ENCODE measurements at places on chromosomes 7 and 10.

DNA sequence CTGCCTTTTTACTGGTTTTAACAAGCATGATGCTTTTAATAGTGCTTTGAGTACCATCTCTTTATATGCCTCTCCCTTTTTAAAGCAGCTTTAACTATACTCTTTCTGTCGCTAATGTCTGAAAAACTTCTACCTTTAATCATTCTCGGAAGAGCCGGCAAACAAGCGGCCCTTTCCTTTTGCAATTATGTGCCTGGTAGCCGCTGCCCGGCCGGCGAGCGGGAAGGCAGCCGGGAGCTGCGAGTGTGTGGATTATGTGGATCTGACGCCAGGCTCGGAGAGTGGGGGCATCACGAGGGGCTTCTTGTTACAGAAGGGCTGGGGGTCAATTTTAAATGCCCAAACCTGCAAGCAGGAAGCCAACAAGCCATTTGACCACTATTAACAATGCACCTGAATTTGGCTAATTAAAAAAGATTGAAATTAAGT is 120.9 kb downstream of the BUB3 start:
- DNase-seq = no peak

- no peak for DNase-seq
Measured at GRCh38 chr10:124351481-124352220, 67.1 kb downstream of the OAT start.

DNA sequence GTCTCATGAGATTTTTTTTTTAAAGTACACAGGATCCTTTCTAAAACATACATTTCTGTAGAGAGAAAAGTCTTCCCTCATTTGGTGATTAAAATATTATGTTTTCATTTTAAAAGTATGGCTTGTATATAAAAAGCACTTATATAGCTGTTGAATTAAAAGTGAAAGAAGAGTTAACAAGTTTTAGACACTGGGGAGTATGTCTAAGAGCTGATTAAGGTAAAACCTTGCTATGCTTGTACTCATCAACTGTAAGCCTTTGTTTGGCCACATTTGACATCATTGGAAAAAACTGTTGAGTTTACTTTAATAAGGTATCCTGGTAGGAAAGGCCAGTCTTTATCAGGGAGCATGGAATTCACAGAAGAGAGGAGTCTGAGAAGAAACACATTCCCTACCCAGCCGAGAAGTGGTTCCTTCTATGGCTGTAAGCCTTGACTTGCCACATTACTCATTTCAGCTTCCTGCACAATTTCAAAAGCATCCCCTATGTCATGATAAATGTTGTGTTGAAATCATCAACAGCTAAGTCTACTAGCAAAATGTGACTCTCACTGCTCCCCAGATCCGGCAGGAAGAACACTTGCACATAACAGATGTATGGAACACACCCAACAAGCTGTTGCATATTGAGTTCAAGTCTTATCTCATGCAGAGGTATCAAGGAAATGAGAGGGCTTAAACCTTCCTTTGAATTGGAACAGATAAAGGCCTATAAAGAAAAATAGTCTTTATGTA is 171.8 kb upstream of the CDK1 start:
- no peak for DNase-seq

DNA sequence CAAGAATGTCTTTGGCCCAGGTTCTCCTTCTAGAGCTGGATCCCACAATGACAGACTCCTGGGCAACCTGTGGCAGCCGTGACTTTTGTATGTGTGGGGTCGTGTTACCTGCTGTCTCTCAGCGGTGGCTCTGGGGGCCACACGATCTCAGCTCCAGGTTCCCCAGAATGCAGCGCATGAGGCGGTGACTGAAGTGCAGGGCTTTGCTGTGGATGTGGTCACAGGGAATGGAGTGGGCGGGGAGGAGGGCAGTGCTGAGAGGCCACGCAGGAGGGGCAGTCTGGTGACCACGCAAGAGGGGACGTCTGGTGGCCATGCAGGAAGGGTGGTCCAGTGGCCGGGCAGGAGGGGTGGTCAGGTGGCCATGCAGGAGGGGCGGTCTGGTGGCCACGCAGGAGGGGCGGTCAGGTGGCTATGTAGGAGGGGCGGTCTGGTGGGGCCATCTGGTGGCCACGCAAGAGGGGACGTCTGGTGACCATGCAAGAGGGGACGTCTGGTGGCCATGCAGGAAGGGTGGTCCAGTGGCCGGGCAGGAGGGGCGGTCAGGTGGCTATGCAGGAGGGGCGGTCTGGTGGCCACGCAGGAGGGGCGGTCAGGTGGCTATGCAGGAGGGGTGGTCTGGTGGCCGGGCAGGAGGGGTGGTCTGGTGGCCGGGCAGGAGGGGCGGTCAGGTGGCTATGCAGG is 112.7 kb downstream of the ACTR3B start:
- DNase-seq = no peak

GRCh38 chr7:129032017-129032416 is 22.9 kb downstream of the TNPO3 start:
- DNase-seq = no peak

GRCh38 chr10:78471723-78472550 is 438.3 kb downstream of the RPS24 start:
- DNase-seq = no peak

DNA sequence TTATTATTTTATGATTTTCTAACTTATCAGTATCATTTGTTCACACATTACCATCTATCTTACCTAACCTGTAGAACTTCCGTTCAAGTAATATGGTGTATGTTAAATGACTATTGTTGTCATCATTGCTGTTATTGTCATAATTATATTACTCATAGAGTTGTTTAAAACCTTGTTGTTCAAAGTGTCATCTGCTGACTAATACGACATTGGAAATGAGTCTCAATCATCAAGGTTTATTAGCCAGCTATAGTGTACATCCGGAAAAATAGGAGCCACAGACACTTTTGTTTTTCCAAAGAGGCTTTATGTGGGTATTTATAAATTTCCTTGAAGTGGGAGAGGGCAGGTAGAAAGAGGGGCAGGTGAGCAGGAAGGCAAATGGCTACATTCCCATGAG is 386.9 kb upstream of the LRRTM3 start:
- no peak for DNase-seq

DNA sequence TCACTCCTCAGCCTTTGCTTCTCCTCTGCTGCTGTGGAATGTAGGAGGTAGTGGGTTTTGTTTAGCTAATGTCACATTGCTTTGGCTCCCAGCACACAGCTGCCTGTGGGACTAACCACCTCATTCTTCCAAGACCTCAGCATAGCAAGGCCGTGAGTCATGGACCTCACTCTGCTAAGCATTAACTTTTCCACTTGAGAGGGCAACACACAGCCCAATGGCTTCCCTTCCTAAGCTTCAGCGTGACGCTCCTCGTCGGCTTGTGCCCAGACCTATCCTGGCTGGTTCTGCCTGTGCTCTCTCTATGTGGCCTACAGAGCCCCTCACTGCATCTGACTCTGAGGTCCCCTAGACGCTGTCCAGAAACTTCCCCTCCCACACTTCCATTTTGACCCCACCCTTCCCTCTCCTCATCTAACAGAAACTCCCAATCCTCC is 23.3 kb downstream of the MYOF start:
- DNase-seq = no peak

- DNase-seq = no peak
Measured at GRCh38 chr7:146943483-146943882, 826.9 kb downstream of the CNTNAP2 start.

DNA sequence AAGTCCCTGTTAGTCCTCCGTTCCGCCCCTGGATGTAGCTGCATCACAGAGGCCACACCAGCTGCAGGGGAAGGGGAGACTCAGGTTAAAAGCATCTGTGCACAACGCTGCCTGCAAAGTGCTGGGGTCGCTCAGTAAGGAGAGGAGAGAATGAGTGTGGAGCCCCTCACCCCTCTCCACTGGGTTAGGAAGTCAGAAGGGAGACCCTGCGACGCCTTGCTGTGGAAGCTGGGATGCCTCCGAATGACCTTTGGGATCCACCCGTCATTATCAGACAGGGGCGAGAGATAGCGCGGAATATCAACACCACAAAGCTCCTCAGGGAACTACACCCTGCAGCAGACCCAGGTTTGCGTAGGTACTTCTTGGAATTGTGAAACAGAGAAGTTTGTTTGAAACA is 167.7 kb upstream of the SHH start:
- DNase-seq = no peak

DNA sequence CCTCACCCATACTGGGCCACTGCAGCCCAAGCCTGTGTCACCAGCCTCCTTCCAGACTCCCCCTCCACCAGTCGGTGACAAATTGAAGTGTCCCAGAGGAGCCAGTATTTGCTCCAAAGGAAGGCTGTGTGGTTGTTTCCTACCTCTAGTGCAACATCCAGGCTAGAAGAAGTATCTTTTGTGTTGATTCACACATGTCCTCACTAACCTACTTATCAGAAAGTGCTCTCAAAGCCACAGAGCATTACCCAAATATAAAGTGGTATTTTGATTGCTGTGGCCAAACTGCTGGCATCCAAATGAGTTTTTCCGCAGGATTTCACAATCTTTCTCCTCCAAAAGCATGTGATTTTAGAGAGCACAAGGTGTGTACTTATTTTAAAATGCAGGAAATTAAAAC is 134.8 kb downstream of the CUL2 start:
- no peak for DNase-seq

- DNase-seq = no peak
Measured at GRCh38 chr7:127635659-127636285, 16.2 kb upstream of the SND1 start.

- DNase-seq = no peak
Measured at GRCh38 chr7:77734659-77735421, 38.6 kb downstream of the RSBN1L start.

DNA sequence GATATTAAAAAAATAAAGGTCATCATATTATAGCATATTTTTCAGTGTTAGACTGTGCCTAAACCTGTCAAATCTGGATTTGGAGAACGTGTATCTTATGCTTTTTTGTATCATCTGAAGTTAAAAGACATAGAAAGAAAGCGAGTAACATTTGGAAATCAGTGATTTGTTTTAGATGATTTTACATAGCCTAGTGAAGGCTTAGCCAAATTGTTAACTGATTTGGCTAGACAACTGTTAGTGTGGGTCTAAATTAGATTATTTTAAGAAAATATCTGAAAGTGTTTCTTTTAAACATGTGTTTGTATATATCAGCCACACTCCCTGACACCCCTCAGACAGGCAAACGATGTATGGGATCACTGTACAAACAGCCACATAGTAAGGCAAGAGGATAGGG is 35.6 kb downstream of the ACTA2 start:
- no peak for DNase-seq

DNA sequence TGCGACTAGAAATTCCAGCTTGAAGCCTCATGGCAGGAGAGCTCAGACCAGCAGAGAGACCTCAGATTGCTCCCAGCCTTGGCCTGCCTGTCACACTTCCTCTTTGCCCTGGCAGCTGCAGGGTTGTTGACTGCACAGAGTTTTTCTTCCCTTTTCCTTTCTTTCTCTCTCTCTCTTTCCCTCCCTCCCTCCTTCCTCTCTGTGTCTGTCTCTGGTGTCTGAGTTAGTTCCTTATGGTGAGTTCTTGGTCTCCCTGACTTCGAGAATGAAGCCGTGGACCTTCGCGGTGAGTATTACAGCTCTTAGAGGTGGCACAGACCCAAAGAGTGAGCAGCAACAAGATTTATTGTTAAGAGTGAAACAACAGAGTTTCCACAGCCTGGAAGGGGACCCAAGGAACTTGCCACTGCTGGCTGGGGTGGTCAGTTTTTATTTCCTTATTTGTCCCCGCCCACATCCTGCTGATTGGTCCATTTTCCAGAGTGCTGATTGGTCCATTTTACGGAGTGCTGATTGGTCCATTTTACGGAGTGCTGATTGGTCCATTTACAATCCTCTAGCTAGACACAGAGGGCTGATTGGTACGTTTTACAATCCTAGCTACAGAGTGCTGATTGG is 266.3 kb downstream of the RPS24 start:
- DNase-seq = no peak

Data from NCI-H1092 (cell line).